ENCODE measurements at places on chromosomes 16 and 17.

DNA sequence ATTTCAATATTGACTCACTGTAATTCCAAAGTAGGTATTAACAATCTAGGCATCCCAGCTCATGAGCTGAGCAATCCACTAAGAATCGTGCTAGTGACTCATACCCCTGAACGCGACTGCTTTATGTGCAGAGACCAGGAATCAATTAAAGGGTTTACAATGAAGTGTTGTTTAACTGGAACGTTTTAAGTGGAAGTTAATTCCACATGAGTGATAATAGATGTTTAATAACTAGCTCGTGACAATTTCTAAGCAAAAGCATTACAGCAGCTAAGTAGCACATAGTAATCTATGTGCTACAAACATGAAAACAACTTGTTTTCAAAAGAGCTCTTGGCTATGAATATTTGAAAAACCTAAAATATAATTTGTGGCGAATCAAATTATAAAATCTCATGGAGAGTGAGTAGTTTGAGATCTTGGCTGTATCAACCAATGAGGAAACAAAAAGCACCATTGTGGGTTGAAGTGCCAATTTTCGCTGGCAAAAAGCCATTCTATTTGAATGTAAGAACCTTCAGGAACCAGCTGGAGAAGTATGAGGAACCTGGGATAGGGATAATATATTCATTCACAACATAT is 9.4 kb downstream of the GJC1 start:
- H3K27me3 ChIP-seq = peaks cover 3% of the 10 kb centered on the region
- DNase-seq = no peak
- H3K36me3 ChIP-seq = peaks cover 60% of the 10 kb centered on the region
- no peak overlapping the region for H3K4me3 ChIP-seq

- H3K27me3 ChIP-seq = peaks cover 2% of the 10 kb centered on the region
- no peaks in the 10 kb centered on the region for H3K4me1 ChIP-seq
- H3K4me3 ChIP-seq = no peak overlapping the region
Measured at GRCh38 chr17:78802008-78802407, 19.9 kb upstream of the CYTH1 start.

- H3K36me3 ChIP-seq = peaks cover 92% of the 10 kb centered on the region
- DNase-seq = no peak
- no peaks in the 10 kb centered on the region for H3K4me1 ChIP-seq
- no peaks in the 10 kb centered on the region for H3K27me3 ChIP-seq
Measured at GRCh38 chr17:59652119-59652518, 32.4 kb downstream of the CLTC start.

GRCh38 chr16:9114112-9114511 is 22.7 kb downstream of the HAPSTR1 start:
- H3K4me1 ChIP-seq = peaks cover 67% of the 10 kb centered on the region
- H3K27ac ChIP-seq = no peak overlapping the region
- DNase-seq = no peak
- no peak overlapping the region for H3K4me3 ChIP-seq

All from nephron progenitor cell (in vitro differentiated cells).